NCI-H2171 (cell line): ENCODE measurements at places on chromosomes 6 and 20.

DNA sequence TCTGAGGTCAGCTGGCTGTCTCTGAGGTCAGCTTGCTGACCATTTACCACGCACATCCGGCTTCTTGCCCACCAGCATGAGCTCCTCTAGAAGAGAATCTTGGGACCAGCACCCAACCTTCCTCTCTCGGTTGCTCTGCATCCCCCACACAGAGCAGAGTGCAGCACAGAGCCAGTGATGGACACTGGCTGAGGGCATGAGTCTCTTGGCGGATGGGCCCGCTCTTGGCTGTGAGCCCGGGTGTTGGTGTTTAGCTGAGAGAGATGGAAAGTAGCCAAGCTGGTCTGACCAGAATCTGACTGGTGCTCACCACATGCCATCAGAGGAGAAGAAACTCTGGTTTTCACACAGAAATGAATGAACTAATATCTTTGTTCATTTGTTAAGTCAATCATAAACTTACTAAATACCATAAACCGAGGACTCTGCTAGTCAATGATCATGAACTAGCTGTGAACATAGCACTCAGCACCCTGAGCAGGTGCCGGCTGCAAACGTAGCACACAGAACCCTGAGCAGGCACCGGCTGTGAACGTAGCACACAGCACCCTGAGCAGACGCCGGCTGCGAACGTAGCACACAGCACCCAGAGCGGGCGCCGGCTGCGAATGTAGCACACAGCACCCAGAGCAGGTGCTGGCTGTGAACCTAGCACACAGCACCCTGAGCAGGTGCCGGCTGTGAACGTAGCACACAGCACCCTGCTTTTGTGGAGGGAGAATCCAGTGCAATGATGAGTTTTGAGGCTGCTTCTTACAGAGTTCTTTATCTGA, 10.4 kb upstream of the THBS2 start:
- DNase-seq = no peak

DNA sequence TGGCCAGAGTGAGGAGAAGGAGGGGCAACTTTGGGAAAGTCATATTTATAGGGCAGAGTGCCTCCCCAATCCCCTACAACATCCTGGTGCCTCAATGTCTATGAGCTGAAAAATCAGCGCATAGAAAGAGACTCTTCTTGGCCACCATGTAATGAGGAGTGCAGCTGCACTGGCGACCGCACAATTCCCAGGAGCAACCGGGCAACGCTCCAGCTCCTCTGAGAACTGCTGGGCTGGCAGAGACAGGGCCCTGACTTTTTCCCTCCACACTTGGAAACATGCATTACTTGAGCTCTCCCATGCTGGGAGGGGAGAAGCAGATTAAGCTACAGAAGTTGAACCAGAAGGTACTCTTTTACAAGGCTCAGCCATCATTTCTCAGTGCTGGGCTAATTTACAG, 31.4 kb upstream of the MARCKS start:
- peak; percentile 74 for DNase-seq

- DNase-seq = no peak
Observed at GRCh38 chr6:32819729-32820128, 2.9 kb upstream of the HLA-DOB start.

GRCh38 chr6:150537893-150538292, 61.8 kb upstream of the PLEKHG1 start:
- no peak for DNase-seq

GRCh38 chr6:4401408-4402368, 266.3 kb upstream of the ECI2 start:
- DNase-seq = no peak

- DNase-seq = no peak
Observed at GRCh38 chr20:49859807-49860206, 47.2 kb downstream of the SLC9A8 start.

GRCh38 chr20:57773059-57773815, 63.4 kb upstream of the PMEPA1 start:
- DNase-seq = no peak

- DNase-seq = no peak
Observed at GRCh38 chr6:7201732-7202541, 94.2 kb downstream of the RREB1 start.

DNA sequence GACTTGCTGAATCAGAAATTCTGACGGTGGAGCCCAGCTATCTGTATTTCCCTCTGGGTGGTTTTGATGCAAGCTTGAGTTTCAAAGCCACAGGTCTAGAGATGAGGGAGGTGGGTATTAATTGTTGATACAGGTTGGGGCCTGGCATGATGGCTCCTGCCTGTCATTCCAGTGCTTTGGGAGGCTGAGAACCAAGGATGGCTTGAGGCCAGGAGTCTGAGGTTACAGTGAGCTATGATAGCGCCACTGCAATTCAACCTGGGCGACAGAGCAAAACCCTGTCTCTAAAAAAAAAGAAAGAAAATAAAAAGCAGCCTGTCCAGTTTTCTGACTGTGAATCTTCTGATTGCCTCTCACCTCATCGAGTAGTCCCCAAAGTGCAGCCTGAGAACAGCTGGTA, 184.8 kb upstream of the SASH1 start:
- DNase-seq = peak; percentile 30

DNA sequence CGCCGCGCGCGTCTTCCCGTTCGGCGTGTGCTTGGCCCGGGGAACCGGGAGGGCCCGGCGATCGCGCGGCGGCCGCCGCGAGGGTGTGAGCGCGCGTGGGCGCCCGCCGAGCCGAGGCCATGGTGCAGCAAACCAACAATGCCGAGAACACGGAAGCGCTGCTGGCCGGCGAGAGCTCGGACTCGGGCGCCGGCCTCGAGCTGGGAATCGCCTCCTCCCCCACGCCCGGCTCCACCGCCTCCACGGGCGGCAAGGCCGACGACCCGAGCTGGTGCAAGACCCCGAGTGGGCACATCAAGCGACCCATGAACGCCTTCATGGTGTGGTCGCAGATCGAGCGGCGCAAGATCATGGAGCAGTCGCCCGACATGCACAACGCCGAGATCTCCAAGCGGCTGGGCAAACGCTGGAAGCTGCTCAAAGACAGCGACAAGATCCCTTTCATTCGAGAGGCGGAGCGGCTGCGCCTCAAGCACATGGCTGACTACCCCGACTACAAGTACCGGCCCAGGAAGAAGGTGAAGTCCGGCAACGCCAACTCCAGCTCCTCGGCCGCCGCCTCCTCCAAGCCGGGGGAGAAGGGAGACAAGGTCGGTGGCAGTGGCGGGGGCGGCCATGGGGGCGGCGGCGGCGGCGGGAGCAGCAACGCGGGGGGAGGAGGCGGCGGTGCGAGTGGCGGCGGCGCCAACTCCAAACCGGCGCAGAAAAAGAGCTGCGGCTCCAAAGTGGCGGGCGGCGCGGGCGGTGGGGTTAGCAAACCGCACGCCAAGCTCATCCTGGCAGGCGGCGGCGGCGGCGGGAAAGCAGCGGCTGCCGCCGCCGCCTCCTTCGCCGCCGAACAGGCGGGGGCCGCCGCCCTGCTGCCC, 1.1 kb downstream of the SOX4 start:
- DNase-seq = no peak

DNA sequence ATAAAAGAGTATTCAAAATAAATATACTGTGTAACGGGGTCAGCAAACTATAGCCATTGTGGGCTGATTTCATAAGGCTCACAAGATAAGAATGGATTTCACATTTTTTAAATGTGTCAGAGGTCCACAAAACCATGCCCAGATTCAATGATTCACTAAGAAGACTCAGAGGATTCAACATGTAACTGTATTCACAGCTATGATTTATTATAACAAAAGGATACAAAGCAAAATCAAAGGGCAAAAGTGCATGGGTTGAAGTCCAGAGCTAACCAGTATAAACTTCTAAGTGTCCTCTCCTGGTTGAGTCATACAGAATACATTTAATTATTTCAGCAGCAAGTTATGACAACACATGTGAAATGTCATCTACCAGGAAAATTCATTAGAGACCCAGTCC, 49.2 kb downstream of the TBC1D32 start:
- DNase-seq = no peak

- DNase-seq = no peak
Observed at GRCh38 chr20:61311656-61312387, 59.8 kb downstream of the CDH4 start.

DNA sequence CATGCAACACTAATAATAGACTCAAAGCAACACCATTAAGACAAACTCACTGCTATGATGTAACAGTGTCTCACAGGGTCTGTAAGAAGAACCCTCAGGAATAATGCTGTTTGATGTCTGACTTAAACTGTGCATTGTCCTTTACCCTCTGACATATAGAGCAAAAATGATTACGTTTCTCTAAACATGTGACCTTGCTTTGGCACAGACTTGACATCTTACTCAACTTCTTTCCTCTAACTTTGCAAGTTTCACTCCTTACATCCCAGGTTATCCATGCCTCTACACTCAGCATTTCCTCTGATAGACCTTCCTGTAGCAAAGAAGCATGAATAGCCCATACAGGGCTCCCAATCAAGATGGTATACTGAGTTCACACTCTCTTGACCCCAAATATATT, 252.7 kb downstream of the UST start:
- no peak for DNase-seq

GRCh38 chr6:5151955-5152401, 66.8 kb downstream of the PPP1R3G start:
- no peak for DNase-seq

DNA sequence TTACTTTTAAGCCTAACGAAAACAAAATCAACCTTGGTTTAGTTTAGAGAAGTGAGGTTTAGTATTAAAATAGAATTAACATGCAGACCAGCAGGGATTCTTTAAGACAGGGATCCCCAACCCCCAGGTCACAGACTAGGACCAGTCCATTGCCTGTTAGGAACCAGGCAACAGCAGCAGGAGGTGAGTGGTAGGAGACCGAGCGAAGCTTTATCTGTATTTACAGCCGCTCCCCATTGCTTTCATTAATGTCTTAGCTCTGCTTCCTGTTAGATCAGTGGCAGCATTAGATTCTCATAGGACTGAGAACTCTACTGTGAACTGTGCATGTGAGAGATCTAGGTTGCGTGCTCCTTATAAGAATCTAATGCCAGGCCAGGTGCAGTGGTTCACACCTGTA, 225.9 kb downstream of the NKAIN2 start:
- no peak for DNase-seq

DNA sequence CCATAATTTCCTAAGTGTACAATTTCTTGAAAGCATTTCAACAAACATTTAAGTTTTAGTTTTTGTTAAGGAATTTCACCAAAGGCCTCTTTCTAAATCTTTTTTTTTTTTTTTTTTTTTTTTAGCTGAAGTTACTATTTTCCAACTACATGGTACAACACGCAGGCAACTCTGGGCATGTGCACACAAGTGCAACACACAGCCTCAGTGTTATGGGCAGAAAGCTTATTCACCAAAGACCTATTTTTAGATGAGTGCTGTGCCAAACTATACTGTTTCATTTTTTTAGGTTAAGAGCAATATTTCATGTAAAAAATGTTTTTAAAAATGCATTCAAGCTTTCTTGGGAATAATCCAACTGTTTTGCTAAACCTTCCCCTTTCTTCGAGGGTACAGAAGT, 42.0 kb upstream of the MAP3K4 start:
- no peak for DNase-seq

DNA sequence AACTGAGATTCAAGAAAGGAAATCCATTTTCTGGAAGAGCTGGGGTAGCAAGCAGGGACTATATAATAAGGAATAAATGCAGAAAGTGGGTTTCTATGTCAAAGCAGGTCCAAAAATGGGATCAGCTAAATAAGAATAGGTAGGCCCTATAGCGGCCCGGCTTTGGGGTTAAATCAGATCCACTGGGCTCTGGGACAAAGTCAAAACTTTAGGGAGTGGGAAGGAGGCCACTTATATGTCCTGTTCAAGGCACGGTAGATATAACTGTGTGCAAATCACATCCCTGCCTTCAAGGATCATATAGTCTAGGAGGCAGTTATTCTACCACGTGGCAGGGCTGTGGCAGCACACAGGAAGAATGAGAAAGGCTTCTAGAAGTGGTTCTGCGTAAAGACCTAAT, 191.4 kb upstream of the CDYL start:
- DNase-seq = no peak
